ENCODE measurements at places on chromosomes 2 and 18.
A peak's percentile ranks its signal among the peaks of the same experiment; 100 is the strongest.

- no peak for DNase-seq
Observed at GRCh38 chr2:18169121-18169892, 290.8 kb downstream of the KCNS3 start.

DNA sequence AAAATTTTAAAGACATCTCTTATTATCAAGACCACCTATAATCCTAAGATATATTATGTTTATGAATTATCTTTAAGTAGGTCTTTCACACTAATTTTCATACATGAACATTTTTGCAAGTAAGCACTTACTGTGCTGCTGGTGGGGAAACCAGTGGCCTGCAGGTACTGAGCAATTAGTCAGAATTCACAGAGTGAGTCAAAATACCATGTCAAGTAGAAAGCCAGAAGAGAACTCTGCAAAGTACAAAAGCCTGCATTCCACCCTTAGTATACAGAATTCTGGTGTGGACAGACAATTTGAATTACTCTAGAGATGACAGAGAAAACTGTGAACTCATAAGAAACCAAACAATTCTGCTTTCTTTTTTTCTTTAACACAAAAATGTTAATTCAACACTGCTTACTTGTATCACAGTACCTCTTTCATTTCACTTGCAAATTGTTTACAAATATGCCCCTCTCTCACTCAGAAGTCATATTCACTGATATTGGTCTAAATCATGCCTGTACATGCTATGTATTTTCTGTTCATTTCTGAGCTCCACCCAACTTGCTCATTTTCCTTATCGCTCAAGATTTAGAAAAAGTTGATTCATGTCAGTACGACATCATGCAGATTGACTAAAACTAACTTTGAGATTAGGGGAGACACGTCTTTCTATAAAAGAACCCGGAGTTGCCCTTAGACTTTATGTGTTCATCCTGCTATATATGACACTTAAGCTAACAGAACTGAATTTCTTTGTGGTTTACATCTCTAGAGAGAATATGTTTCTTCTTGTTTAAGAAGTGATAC, 182.9 kb downstream of the IKZF2 start:
- no peak for DNase-seq

DNA sequence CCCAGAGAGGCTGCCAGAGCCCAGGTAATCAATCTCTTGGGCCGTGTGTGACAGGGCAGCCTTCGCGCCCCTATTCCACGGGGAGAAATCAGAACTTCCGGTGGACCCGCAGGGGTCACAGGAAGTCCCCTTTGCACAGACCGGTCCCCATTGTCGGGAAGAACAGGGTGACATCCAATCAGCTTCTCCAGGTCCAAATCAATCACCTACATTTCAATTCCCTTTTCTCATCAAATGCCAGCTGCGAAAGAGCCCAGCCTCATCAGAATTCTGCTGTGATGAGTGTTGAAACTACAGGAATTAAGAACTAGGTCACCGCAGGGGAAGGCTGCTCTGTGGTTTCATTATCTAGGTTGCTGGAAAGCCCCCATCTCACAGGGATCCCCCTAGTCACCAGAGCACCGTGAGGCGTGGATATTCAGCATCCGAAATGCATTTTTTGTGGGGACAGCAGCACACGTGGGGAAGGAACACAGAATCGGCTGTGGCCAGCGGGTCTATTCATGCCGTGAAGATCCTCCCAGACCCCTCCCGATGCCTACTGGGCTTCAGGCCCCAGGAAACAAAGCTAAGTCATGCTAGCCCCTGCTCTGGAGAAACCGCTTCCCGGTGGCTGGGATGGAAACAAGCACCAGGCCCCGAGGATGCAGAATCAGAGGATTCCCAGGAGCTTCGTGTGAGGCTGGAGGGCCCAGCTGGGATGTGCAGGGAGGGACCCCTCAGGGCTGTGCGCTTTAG, 193.7 kb upstream of the ID2 start:
- DNase-seq = peak; percentile 34

DNA sequence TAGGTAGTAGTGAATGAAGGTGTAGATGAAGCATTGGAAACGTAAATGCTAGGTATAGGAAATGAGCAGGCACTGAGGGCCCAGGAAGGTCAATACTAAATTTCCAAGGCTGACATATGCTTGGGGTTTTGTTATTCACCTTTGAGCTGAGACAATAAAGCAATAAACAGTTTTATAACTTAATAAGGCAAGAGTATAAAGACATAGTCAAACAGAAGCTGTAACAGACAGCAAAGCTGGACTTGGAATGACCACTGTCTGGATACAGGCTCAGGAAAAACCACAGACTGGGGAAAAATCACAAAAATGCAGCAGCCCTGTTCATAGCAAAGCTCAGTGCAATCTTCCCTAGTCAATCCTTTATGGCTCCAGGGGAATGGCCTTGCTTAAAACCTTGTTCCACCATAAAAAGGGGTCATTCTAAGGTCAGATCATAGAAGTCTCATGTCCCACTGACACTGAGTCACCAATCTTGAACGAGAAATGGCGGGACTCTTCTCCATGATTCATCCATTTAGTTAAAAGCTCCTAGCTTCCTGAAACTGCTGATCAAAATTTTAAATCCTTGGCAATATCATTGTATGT, 493.3 kb downstream of the CMPK2 start:
- no peak for DNase-seq

DNA sequence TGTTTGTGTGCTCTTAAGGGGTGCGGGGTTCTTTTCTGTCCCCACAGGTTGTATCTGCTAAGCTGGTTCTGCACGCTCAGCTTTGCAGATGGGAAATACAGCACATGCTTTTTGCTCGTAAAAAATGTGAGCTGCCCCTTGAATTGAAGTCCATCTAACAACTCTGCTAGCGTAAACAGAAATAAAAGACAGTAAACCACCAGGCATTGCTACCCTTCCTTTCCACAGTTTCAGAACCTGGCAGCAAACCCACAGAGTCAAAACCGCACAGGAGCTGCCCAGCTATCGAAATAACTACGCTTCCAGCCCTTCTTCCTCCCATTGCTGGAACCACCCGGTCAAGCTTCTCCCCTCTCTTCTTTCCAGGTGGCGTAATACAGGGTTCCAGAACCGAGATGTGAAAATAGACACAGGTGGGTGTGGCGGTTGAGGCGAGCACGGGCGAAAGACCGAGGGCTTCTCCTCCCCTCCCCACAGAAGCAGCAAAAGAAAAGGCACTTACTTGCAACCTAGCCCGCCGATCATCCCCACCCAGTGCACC, 479 bp downstream of the SCN9A start:
- no peak for DNase-seq

DNA sequence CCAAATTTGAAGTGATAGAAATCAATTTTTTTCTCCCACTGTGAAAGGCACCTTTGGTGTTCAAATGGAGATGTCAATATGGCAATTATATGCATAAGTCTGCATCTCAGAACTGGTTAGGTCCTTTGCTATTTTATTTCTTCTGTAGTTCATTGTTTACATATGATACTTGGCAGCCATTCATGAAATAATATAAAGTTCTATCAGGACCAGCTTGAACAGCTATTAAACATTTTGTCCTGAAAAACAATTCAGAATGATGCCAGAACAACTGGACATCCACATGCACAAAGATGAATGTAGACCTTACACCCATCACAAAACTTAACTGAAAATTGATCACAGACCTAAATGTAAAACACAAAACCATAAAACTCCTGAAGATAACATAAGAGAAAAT, 41.8 kb upstream of the ARHGAP28 start:
- no peak for DNase-seq

DNA sequence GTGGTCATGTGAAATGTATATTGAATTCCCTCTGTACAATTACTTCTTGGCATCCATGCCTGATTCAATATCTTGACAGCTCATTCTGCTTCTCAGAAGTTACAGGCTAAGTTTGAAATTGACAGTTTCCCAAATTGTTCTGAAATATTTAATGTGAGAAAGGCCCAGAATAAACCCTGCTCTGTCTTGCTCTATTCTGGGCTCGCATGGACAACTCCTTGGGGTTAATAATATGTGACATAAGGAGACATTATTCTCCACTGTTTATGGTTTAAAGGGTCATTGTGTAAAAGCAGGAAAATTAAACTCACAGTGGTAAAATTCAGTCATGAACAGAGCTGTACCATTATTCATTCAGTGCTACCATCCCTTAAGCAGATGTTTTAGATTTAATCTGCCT, 160.7 kb upstream of the CNTNAP5 start:
- no peak for DNase-seq

- DNase-seq = no peak
Observed at GRCh38 chr2:19943189-19943588, 41.4 kb upstream of the TTC32 start.

GRCh38 chr2:68319398-68320117, at the start of gene CNRIP1:
CNRIP1 (minus strand) TSS chr2:68319949; CDS start chr2:68319400, 549 bp downstream.
- no peak for DNase-seq

- DNase-seq = no peak
Observed at GRCh38 chr2:156332284-156332533, 312 bp downstream of the NR4A2 start.

DNA sequence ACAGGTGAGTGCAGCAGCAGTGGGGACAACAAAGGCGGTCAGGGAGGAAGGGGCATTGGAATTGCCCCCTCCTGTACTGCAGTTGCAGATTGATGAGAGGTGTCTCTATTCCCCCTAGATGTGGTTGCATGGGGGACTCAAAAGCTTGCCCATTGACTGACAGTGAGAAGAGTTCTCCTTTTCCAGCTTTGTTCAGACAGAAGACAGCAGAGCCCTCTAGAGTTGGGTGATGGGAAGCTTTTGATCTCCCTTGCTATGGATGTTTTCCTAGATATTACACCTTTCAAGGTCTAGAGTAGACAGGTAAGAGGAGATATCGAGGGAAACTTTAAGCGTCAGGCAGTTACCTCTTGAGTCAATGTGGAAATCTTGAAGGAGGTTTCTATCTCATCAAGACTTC, 2.9 kb downstream of the PROKR1 start:
- no peak for DNase-seq

DNA sequence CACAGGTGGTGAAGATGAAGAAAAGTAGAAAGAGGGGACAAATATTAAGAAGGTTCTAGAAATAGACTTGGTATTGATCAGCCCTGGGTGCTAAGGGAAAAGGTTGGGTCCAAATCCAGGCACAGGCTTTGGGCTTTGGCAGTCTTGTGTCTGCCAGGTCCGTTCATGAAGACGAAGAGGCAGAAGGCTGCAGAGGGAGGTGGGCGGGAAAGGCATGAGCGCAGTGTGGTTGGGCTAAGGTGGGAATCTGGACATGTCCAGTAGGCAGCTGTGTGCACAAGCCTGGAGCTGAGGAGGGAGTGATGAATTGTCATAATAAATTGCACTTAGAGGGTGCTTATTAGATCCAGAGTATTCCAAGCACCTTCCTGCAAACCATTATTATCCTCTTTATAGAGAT, 105.7 kb upstream of the TEX51 start:
- no peak for DNase-seq

DNA sequence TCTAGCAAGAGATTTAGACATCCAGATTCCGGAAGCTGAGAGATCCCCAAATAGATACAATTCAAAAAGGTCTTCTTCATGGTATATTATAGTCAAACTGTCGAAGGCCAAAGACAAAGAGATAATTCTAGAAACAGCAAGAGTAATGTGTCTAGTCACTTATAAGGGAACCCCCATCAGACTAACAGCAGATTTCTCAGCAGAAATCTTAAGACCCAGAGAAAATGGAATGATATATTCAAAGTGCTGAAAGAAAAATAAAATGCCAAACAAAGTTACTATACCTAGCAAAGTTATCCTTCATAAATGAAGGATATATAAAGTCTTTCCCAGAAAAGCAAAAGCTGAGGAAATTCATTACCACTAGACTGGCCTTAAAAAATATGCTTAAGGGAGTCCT, 36.1 kb upstream of the PAX3 start:
- DNase-seq = no peak

- DNase-seq = no peak
Observed at GRCh38 chr2:20378891-20379519, 28.4 kb upstream of the PUM2 start.

DNA sequence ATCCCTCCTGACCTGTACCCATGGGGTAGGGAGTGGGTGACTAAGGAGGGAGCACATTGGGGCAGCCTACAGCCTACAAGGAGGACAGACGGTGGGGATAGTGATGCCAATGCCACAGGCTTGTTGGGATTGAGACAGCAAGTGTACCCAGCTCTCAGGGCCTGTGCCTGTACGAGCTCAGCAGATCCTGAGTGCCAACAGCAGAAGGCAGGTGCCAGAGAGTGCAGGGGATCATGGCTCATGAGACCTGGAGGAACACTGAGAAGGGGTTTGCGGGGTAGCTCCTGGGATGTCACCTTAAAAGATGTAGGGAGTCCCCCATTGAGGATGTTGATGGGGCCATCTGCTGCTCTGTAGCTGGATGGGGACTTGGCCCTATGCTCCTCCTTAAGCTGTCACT, 10.3 kb upstream of the SNED1 start:
- no peak for DNase-seq

DNA sequence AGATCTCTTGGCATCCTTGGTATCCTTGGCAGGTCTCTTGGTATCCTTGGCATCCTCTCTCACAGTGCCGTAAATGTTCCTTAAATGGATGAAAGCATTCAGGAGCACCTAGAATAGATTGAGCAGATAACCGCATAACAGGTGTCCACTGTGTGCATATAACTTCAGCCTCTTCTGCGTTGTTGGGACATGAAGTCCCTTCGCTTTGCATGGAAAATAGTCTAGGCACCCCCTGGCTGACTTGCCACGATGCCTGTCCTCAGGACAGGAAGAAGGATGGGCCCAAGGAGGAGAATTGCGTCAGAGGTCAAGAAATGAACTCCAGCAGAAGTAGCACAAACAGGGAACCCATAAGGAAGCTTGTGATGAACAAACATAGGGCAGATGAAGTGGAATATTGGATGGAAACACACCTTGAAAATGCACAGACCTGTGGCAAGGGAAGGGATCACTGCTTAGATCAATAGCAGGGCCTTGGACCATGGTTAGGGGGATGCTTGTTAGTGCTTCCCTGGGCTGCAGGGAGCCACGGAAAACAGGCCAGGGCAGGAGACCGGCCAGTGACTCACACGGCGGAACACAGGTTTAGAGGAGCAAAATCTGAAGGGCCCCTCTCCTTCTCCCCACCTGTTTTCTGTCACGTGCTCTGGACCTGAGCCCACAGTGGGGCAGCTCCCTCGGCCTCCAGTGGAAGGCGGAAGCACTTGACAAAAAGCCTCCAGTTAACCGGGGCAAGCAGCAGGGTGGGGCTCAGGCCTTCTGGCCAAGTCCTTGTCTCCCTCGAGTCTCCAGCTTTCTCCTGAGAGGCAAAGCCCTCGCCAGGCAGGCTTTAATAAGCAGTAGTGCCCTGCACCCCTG, 99.2 kb upstream of the ASAP2 start:
- DNase-seq = no peak

DNA sequence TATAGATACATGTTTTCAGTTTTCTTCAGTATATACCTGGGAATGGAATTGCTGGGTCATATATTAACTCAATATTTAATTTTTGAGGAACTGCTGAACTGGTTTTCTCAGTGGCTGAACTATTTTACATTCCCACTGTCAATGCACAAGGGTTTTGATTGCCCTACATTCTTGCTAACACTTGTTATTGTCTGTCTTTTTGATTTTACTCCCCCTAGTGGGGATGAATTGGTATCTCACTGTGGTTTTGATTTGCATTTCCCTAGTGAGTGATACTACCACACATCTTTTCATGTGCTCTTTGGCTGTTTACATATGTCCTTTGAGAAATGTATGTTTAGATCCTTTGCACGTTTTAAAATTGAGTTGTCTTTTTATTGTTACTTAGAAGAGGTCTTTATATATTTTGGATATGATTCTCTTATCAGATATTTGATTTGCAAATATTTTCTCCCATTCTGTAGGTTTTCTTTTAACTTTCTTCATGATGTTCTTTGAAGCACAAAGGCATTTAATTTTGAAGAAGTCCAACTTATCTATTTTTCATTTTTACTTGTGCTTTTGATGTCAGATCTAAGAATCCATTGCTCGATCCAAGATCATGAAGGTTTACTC, 36.2 kb downstream of the ASB1 start:
- no peak for DNase-seq
